ENCODE measurements at places on chromosomes 2 and 18.

- DNase-seq = no peak
Measured at GRCh38 chr2:20609995-20610357, 40.9 kb downstream of the HS1BP3 start.

DNA sequence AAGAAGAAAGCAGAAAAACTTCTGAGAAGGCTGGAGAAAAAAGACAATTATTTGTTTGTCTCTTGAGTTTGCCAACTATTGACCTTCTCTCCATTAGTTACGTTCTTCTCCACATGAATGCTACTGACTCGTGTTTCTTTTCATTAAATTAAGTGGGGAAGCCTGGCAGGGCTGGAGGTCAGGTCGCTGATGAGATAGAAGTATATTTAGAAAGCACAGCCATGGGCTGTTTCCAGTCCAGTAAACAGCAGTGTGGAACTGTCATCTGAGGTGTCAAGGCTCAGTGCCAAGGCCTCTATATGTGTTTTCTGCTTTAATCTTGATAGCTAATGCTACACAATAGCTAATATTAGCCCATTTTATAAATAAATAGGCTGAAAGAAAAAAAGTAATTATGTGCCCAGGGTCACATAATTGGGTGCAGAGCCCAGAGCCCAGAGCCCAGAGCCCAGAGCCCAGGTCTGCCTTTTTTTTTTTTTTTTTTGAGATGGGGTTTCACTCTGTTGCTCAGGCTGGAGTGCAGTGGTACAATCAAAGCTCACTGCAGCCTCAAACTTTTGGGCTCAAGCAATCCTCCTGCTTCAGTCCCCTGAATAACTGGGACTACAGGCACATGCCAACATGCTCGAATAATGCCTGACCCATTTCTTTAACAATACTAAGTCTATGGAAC, 6.3 kb downstream of the MSGN1 start:
- DNase-seq = no peak

- no peak for DNase-seq
Measured at GRCh38 chr2:95266781-95267430, 7.3 kb upstream of the PROM2 start.

DNA sequence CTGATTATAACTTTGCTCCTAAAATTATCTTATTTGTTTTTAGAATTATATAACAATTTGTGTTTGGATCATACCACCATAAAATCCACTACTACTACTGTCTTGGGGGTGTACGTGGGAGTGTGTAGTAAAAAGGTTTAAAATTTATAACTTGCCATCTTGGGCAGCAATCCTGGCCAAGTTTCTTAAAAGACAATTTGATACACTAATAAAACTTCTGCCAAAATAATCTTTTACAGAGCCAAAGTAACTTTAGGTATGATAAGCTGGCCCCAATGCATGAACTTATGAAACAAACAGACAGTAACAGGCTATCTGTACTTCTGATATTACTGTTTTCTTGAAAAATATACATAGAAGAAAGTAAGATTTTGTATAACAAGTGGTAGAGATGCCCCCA, 11.3 kb upstream of the UBE2E3 start:
- DNase-seq = no peak

DNA sequence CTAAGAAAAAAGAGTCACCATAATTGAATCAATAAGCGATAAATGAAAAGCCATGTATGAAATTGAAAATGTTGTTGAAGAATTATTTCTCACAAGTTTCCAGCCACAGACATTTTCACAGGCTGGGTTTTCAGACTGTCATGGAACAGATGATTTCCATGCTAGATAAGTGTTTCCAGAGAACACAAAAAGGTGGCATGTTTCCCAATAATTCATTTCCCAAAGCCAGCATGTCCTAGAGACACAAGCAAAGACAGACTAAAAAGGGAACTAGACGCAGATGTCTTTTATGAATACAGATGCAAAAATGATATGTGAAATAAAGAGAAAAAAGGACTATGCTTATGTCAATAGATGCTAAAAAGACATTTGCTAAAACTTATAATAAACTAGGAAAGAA, 255.1 kb downstream of the EIPR1 start:
- no peak for DNase-seq

GRCh38 chr18:8142932-8143331, 466.3 kb upstream of the RAB12 start:
- no peak for DNase-seq

- no peak for DNase-seq
Measured at GRCh38 chr2:118614841-118615271, 232.6 kb downstream of the EN1 start.

DNA sequence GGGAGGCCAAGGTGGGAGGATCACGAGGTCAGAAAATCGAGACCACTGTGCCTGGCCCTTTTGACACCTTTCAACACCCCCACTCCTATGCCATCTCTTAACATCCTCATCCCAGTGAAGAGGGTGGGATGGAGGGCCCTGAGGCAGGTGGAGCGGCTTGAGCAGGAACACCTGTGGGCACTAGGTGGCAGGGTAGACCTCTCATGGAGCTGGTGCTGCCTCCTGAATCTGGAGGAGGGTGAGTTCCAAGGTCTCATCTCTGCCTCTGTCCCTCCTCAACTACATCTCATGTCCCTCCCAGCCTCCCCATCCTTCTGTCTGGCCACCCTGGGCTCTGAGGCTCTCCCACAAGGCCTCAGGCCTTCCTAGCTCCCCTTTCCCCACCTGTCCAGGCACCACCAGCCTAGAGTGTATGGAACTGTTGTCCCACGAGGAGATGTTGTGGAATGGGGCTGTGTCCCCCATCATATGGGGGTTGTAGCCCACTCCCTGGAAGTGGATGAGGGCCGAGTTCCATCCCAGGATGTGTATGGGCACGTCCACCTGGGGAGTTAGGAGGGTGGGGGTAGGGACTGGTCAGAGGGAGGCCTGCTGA, 17.0 kb upstream of the CRYBA2 start:
- no peak for DNase-seq

- DNase-seq = no peak
Measured at GRCh38 chr2:10810202-10811161, 2.1 kb downstream of the PDIA6 start.

DNA sequence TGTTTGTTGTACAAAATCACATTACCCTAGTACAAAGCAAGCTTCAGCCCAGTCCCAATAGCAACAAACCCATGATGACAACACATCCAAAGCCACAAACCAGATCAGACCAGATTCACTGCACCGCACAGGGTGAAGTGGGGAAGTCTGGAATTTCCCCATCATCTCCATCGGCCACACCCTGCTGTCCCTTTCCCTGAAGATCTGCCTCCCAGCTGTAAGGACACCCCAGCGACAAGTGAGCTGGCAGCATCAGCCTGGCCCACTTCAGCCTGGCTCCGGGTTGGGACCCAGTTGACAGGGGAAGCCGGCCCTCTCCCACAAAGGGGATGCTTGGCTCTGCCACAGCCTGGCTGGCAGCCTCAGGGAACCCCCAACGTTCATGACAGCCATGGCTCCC, 207.6 kb downstream of the MGAT5 start:
- DNase-seq = no peak

DNA sequence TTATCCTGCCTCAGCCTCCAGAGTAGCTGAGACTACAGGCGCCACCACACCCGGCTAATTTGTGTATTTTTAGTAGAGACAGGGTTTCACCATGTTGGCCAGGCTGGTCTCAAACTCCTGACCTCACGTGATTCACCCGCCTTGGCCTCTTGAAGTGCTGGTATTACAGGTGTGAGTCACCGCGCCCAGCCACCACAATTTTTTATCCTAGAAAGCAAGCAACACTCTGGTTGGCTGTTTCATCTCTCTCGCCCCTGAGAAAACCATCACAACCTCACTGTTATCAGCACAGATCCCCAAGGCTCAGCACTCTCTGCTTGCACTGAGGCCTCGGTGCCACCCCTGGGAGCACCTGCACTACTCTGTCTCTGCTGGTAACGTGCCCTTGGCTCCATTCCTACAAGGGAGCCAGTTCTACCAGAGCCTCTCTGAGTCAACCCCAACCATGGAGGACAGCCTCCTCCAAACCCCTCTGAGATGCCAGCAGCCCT, 134.8 kb upstream of the AGAP1 start:
- peak; percentile 83 for DNase-seq

GRCh38 chr2:55451699-55452098, 32.0 kb upstream of the CCDC88A start:
- DNase-seq = no peak

- no peak for DNase-seq
Measured at GRCh38 chr2:154696810-154697417, 1.6 kb upstream of the KCNJ3 start.

- no peak for DNase-seq
Measured at GRCh38 chr18:80159713-80160636, 50.9 kb downstream of the ADNP2 start.

GRCh38 chr2:191693166-191693565, 15.2 kb downstream of the NABP1 start:
- no peak for DNase-seq

DNA sequence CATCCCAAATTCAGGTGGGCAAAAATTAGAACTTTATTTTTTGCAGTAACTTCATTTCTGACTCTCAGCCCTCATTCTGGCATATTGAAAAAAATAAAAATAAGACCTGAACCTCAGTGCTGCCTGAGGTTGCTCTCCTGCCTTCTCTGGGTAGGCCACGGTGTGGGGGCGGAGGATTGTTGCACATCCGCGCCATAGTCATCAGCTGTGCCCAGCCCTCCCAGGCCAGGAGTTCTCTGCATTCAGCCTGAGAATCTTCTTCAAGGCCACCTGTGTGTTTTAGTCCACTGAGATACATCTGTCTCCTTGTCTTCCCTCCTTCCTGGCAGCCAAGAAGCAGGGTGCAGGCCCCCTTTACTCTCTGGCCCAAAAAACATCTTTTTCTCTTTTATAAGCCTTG, 94.7 kb downstream of the ARMC9 start:
- DNase-seq = no peak

GRCh38 chr2:122237450-122237849, 482.0 kb downstream of the TSN start:
- DNase-seq = no peak

GRCh38 chr2:235595422-235596010, 101.7 kb downstream of the AGAP1 start:
- peak; percentile 42 for DNase-seq

DNA sequence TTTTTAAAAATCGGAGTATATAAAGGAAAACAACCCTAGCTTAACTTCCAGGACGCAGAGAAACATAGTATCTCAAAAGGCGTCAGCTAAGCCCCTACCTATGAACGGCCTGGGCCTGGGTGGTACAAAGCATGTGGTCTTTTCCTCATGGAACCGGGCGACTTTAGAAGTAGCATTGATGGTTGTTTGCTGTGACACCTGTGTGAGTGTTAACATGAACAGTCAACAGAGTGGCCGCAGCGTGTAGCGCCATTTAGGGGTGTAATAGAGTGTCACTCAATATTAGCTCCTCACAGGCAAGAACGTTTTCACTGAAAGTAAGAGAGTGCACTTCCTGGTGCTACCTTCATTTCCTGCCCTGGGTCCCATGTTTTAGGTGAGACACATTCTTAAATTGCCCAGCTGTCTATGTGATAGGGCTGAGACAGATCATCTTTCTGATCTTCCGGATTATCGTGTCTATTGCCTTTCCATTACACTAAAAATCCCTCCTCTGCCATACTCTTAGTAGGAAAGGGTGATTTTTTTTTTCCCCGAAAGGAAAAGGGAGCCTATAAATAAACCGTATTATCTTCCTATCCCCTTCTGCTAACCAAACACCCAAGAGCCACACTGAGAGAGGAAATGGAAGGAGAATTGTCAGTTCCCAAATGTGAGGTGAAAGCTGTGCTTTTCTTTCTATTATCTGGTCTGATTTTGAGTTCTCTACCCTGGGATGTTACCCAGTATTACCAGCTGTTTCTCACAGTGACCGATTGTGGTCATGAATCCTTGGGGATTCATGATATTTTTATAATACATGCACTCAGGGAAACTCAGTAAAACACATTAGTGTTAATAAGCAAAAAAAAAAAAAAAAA, 1.3 kb downstream of the GORASP2 start:
- DNase-seq = no peak

- no peak for DNase-seq
Measured at GRCh38 chr2:120406566-120406965, 60.6 kb downstream of the INHBB start.

- DNase-seq = no peak
Measured at GRCh38 chr18:25921677-25922421, 168.6 kb downstream of the SS18 start.

GRCh38 chr2:218988650-218989049, 3.7 kb upstream of the FEV start:
- no peak for DNase-seq

GRCh38 chr2:150778828-150779227, 291.4 kb upstream of the RND3 start:
- no peak for DNase-seq

GRCh38 chr2:95268211-95269035, 5.8 kb upstream of the PROM2 start:
- DNase-seq = no peak

- no peak for DNase-seq
Measured at GRCh38 chr2:160719116-160719515, 225.5 kb upstream of the RBMS1 start.

DNA sequence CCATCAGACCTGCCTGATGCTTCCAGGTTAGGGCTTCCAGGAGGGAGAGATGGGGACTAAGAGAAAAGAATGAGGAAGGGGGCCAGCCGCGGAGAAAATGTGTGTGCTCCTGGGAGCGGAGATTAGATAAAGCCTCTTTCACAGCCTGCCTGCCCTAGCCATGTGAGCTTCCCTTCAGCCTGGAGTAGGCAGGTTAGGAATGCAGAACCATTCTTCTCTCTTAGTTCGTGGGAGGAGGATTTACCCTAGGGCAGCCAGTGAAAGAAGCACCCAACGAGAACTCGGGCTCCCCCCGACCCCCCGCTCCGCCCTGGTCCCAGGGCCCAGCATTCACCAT, 36.1 kb downstream of the POMC start:
- no peak for DNase-seq

GRCh38 chr2:30346471-30347169, 100.4 kb upstream of the LCLAT1 start:
- no peak for DNase-seq

- DNase-seq = no peak
Measured at GRCh38 chr2:230569298-230569697, 143.3 kb upstream of the CAB39 start.

DNA sequence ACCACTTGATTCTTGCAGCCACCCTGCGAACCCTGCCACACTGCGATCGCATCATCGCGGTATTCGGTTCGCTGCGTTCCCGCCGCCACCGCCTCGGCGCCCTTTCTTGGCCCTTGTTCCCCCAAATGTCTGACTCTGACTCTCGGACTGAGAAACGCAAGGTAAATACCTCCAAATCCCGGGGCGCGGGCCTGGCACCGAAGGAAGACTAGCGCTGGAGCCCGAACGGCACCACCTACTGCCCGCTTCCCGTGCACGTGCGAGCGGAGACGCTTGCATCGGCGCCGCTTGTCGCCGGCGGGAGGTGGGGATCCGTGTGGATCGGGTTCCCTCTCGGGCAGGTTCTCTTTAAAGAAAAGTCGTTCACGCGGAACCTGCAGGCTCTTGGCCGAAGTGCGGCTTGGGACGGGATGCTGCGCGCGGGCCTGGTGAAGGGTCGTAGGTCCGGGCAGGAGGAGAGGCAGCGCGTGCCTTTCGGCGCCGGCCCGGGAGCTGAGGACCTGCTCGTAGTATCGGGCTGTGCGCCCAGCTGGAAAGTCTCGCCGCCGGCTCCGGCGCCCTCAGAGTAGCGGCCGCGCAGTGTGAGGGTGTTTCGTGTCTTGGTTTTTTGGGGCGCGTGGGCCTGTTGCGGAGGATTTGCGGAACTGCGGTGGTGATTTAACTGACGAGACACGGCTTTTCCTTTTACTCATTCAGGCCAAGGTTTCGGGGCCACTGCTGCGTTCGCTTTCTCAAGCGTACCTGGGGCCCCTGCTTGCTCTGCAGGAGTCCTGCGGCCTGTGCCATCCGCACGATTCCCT, 514 bp downstream of the BCL2L11 start:
- no peak for DNase-seq

GRCh38 chr18:36015629-36016028, 43.1 kb downstream of the RMP24 start:
- no peak for DNase-seq

Data from T1000 (cell line).